Glutamatergic neuron (in vitro differentiated cells): ENCODE measurements at places on chromosomes 7 and 10. TPM values are rescaled to one million over a fixed set of nuclear protein-coding genes. Genes with fewer than 3 reads are reported as not detected.
A peak's percentile ranks its signal among the peaks of the same experiment; 100 is the strongest.

DNA sequence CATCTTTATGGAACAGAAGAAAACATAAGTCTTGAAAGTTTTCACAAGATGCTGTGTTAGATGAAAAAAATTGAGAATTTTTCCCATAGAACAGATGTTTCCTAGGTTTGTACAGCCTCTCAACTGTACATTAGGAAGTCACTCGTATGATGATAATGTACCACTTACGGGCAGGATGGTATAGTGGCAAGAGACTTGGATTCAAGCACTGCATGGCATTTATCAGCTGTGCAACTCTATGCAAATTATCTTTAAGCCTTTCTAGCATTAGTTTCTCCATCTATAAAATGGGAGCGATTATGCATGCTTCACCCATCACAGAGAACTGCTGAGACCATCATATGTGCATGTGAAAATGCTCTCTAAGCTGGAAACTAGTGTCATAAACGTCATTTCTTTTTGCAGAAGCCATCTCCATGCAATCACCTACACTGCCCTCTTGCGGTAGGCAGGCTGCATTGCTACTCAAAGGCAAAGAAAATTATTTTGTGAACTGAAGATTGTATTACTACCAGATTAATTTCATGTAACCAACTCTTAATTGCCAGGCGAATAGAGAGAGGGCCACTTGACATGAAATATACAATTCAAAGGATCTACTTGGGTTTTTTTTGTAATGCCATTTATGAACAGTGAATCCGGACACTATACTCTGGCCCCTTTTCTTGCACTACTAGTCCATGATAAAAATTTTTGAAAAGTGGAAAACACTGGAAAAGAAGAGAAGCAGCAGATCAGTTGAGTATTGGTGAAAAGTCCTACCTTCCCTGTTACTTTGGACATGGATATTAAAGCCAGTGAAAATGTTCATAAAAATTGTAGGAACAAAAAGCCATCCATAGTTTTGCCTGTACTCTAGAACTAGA, 102.3 kb downstream of the JAZF1 start:
- DNase-seq, result peak; percentile 42

DNA sequence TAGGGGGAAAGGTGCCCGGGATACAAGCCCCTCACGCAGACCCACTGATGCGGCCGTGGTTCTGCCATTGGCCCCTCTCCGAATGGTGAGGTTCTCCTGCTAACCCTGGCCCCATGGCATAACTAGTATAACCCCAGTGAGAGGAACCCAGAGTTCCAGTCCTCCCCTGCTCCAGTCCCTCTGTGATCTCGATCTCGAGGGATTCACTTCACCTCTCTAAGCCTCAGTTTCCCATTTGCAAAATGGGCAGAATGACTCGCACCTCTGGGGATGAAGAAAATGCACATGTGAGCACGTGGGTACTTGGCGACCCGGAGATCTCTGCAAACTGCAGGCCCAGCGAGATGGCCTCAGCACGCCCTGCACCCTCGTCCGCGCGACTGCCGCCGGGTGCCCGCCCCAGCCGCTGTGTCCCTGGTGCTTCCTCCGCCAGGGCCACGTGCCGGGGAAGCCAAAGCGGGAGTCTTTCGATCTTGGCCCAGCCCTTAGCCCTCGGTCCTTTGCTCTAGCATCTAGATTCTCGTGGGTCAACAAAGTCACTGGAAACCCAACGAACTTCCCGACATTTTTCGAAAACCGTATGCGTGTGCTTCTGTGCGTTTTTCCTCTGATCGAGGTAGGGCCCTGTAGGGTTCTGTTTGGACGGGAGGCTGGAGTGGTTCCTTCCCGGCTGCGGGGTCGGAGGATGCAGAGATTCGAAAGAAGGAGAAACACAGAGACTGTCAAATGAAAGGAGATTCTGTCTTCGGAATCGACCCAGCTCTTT, 169.8 kb downstream of the UBE2H start:
- no peak for DNase-seq

GRCh38 chr7:5780801-5781496, 514 bp downstream of the RNF216 start:
- peak; percentile 48 for DNase-seq

- DNase-seq, result no peak
Observed at GRCh38 chr10:82462910-82463551, 588.0 kb downstream of the NRG3 start.

DNA sequence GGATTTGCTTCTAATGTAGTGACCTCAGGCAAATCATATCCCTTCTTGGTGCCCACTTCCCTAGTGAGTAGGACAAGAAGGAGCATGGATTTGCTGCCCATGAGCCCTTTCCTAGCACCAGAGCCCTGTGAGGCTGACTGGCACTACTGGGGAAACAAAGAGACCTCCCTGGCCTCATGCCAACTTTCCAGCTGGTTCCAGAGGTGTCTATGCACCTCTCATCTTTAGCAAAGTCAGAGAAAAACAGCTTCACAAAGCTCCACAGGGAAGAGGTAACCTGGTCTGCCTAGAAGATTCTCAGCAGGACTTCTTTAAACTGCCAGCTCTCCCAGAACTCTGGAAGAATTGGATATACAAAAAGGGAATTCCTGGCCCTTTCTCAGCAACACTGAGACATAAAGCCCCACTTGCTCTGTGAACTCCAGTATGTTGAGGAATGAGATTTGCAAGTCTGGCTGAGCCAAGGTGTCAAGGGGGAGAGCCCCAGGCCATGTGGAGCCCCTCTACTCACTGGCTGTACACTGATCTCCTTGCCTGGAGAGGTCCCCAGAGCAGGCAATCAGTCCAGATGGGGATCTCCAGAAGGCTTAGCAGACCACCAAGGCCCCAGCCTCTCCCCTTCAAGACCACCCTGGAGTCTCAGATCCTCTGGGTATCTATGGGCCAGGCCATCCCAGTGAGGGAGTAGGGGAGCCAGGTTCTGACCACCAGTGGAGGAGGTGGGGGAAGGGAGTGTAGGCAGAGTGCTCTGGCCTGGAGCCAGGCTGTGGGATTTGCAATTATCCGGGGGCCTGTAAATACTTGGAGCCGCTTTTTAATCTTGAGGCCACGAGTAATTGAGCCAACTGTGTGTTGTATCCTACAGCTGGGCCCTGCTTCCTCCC, 24.4 kb upstream of the RBM20 start:
- DNase-seq, result no peak

- no peak for DNase-seq
Observed at GRCh38 chr10:102827597-102827975, 9.6 kb downstream of the CYP17A1 start.

GRCh38 chr10:46218921-46219320, 67.9 kb upstream of the ANTXRL start:
- no peak for DNase-seq

DNA sequence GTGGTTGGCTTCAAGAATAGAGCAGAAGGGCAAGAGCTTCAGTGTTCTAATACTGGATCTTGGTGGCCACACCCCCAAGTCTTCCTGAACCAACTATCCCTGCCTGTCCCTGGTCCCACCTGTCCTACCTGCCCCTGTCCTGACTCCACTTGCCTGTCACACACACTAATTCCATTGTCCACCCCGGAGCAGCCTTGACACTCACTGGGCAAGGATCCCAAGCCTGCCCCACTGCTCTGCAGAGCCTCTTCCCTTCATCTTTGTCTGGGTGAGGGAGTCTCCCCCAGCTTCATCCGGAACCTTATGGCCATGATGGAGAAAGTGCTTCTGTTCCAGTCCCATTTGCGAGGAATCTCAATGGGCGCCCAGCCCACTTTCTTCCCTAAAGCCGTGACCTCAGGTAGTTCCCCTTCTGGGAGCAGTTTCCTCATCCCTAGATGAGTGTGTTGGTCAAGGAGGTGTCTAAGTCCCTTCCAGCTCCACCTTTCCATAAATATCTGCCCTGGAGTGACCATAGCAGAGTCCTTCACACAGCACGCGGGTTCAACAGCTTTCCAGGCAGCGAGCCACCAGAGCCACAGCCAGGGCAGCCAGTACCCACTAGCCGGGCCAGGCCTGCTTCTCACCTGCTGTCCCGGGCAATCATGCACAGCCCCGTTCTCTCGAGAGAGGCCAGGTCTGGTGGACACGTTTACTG, 61.5 kb downstream of the VIPR2 start:
- DNase-seq, result peak; percentile 6

GRCh38 chr10:17882557-17882956, 69.2 kb upstream of the SLC39A12 start:
- DNase-seq, result no peak

- DNase-seq, result peak; percentile 86
Observed at GRCh38 chr10:100969187-100970075, at the start of gene SEMA4G. Gene SEMA4G (plus strand): TSS chr10:100969504. CDS start chr10:100972913, 3,409 bp downstream.

The WDR86 gene
- total RNA-seq, result 70.5 TPM

The CDC14C gene
- total RNA-seq, result not detected

The PLA2G12B gene
- not detected for total RNA-seq

The UCN3 gene
- total RNA-seq, result not detected
